ENCODE measurements at places on chromosomes 2 and 18.

DNA sequence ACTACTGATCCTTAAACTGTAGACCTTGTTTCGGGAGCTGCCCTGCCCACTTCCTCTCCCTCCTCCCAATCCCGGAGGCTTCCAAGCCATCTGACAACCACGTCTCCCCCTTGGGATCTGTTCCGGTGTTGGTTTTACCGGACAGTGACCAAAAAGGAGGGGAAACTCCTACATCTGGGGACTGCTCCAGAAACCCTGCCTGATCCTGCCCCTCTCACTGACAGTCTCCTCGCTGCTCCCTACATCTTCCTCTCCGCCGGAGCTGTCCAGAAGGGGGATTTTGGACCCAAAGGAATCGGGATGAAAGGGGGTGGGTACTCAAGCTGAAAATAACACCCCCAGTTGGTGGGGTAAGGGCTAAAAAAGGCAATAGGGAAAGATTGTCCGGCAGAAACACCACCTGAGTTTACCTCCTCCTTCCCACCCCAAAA lies 1.5 kb downstream of the INO80D start:
- peak; percentile 26 for DNase-seq

GRCh38 chr2:187214306-187214705 lies 233.7 kb downstream of the CALCRL start:
- DNase-seq = no peak

DNA sequence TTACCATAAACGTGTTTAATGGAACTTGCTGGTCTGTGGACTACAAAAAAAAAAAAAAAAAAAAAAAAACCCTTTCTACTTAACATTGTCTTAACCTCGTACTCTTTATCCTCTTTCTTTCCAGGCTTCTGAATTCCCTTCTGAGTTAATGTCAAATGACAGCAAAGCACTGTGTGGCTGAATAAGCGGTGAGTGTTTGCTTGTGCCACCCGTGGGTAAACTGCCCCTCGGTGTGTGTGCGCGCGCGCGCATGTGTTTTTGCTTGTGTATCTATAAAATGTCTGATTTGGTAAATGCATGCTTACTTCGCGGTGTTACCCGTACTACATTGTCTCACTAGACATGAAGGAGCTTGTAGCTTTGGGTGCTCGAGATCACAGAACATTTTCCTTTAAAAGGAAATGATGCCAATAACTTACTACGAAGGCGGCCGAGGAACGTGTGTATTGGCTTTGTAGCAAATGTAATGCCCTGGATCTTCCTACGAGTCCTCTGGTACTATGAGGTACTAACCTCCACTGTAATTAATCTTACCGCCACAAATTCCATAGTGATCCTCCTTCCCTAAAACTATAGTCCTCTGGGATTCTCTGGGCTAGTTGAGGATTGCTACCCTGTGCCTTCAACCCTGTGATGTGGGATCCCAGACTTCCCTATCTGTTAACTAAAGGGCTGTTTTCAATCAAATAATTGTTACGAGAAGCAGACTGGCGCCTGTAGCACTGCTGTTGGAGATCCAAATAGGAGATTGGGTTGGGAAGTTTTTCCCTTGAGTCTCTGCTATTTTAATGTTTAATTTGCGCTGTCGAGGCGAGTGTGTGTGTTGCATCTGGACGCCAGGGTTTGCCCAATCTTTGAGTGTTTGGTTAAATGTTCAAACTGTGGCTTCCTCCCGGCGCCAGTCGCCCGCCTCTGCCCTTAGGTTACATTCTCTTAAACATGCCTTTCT lies 1.1 kb downstream of the ID2 start:
- no peak for DNase-seq

DNA sequence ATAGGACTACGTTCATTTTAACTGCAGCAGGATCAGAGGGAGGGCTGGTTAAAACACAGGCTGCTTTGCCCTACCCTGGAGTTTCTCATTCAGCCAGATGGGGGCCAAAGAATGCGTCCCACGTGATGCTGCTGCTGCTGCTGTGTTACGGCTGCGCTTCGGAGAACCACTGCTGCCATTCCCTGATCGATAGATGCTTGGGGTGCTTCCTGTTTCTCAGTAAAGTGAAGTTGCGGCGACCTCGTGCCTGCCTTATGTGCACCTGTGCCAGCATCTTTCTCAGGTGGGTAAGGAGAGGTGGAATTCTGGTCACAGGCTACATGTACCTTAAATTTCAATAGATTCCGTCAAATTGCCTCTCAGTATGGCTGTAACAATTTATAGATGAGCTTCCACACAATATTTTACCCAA lies 24.7 kb upstream of the TOGARAM2 start:
- no peak for DNase-seq

GRCh38 chr2:160269365-160269764 lies 69.3 kb upstream of the ITGB6 start:
- no peak for DNase-seq

- DNase-seq = no peak
Observed at GRCh38 chr2:206989311-206989710, 50.0 kb downstream of the CPO start.

DNA sequence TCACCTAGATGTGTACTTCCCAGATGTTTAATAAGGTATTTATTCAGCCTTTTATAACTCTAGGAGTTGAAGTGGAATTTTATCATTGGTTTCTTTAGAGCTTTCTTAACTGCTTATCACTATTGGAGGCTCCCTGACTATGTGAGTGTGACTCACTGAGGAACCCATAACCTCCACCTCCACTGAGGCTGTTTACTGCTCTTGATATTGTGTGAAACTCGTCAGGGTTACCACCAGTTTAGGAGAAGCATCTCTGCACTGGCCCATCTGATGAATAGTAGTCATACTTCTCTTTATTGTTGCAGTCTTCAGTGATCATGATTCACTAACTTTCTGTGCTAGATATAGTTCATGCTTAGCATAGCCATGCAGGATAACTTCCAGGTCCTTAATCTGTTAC lies 79.6 kb upstream of the UBXN4 start:
- DNase-seq = no peak

GRCh38 chr2:138495384-138495783 lies 6.2 kb upstream of the SPOPL start:
- no peak for DNase-seq

- DNase-seq = no peak
Observed at GRCh38 chr2:47520302-47520630, 117.3 kb downstream of the MSH2 start.

- no peak for DNase-seq
Observed at GRCh38 chr2:173374634-173375033, 20.0 kb downstream of the CDCA7 start.

- no peak for DNase-seq
Observed at GRCh38 chr2:125638345-125638744, 1017.6 kb upstream of the GYPC start.

- DNase-seq = no peak
Observed at GRCh38 chr2:47141520-47141919, 13.6 kb downstream of the STPG4 start.

DNA sequence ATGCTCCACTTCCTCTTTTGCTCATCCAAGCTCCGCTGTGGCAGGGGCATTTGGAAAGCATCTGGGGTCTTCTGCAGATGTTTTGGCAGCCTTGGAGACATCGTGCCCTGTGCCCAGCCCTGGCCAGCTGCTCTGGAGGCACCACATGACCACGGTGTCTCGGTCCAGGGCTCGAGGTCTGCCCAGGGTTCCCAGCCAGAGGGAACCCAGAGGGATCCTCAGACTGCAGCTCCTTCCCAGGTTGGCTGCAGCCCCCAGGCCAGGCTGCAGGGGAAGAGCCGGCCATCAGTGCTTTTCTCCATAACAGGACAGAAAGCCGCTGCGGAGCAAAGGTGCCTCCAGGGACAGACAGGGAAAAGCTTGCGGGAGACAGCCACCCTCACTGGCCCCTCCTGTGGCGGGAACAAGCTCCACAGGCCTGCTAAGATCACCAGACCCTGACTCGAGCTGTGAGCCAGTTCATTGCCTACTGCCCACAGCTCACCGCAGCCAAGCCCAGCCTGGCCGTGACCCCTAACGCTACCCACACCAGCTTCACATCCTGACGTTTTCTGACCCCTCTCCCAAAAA lies 74.7 kb downstream of the SMAD7 start:
- no peak for DNase-seq

DNA sequence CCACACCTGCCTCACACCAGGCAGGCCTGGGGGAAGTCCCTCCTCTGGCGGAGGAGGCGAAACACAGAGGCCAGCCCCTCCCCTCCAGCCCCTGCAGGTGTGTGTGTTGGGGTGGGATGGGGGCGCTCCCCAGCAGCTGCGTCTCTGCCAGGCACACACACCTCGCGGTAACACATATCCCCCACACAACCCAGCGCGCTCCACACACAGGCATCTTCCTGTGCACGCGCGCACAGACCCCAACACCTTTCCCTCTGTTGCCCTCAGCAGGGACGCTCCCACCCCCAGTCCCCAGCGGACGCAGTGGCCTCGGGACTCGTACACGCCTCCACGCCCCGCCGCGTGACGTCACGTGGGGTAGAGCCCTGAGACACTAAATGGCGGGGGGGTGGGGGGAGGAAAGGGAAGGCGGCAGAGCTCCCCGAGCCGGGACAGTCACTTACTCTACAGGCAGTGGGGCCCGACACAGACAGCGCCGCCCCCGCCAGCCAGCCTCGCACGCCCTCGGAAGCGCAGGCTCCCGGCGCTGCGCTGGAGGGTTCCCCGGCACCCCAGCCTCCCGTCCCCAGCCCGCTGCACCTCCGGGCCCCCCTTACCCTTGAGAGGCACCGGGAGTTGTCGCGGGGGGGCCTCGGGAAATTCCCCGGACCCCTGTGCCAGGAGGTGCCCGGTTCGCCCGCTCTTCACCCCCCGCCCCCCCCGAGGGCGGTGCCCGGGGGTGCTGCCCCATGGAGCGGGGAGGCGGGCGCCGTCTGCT lies at the start of gene WNT10A:
WNT10A (plus strand) TSS at position 751 of the 757 bp plus-strand sequence. CDS start 144 bp downstream, outside the sequence.
- no peak for DNase-seq

GRCh38 chr2:240247868-240248720 lies 107.6 kb upstream of the OTOS start:
- no peak for DNase-seq

- no peak for DNase-seq
Observed at GRCh38 chr18:35689728-35690127, 108.2 kb downstream of the GALNT1 start.

DNA sequence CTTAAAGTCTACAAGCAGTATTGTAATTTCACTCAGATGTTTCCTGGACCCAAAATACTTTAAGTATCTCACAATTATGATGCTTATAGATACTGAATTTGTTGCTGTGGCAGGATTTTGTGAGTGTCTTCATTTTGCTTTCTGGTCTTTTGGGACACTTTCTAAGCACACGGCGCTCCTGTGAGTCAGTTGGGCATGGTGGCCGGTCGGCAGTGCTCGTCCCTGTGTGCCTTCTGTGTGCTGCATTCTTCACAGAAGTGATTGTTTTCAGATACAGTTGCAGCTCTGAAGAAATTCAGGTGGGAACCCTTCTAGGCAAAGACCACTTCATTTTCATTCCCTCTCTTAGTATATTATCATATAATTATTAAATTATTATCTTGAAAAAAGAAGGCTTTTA lies 273.3 kb downstream of the ZNF407 start:
- DNase-seq = no peak

- DNase-seq = no peak
Observed at GRCh38 chr2:100066246-100066645, 76.1 kb downstream of the AFF3 start.

- no peak for DNase-seq
Observed at GRCh38 chr2:208129744-208130711, at the start of gene CRYGC. TSS of gene CRYGC (minus strand) at chr2:208129828. CDS start at chr2:208129792, 36 bp downstream.

DNA sequence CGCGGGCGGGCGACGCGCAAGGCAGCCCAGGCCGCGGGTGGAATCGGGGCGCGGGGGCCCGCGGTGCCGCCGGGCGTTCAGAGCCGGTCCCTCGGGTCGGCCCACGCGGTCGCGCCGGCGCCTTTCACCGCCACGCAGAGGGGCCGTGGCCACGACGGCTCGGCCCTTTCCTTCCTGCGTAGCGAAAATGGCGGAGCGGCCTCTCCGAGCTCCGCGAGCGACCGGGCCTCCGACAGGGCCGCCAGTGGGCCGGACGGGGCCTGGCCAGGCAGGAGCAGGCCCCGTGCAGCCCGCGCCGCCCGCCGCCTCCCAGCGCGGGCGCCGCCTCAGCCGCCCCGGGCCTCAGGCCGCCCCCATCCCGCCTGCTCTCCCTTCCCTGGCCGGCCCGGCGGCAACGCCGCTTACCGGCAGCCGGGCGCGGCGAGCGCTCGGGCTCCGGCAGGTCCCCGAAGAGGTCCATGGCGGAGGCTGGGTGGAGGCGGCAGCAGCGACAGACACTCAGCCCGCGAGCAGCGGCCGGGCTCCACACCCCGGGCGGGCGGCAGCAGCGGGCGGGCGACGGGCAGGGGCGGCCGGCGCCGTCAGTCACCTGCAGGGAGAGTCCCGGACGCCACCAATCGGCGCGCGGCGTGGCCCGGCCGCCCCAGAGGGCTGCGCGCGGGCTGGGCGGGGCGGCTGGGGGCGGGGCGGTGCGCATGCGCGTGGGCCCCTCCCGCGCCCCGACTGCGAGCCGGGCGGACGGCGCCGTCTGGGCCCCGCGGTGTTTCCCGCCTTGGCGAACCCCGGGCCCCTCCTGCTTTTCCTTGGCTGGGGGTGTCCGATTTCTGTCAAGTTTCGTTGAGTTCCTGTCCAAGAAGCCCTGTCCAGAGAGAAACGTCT lies at the start of gene ILKAP:
ILKAP (minus strand) TSS at position 602 of the 879 bp plus-strand sequence; CDS start at position 460, 142 bp downstream.
- peak; percentile 48 for DNase-seq

GRCh38 chr2:85666435-85667316 lies 1.3 kb downstream of the SFTPB start:
- DNase-seq = no peak

- DNase-seq = no peak
Observed at GRCh38 chr2:186130748-186131641, 355.1 kb upstream of the ZC3H15 start.

GRCh38 chr2:224432003-224432579 lies 30.2 kb upstream of the FAM124B start:
- no peak for DNase-seq

GRCh38 chr18:7257426-7257740 lies 26.5 kb downstream of the LRRC30 start:
- no peak for DNase-seq

DNA sequence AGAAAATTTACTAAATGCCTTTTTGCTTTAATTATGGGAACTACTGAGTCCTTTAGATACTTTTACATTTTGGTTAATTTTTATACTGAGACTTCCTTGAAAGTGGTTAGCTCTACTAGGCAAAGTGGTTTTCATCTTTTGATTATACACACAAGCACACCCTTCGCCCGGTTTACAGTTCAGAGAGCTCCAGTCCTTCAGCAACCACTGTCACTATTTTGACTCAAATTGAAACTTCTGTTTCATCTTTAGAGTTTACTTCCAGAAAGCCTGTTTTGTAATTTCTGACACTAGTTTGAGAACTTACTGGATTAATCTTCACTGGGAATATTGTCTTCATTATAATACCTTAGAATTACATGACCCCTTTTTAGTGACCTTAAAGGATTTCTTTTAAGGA lies 140.3 kb upstream of the FOSL2 start:
- DNase-seq = no peak

- no peak for DNase-seq
Observed at GRCh38 chr2:127085317-127085681, 21.7 kb downstream of the BIN1 start.

DNA sequence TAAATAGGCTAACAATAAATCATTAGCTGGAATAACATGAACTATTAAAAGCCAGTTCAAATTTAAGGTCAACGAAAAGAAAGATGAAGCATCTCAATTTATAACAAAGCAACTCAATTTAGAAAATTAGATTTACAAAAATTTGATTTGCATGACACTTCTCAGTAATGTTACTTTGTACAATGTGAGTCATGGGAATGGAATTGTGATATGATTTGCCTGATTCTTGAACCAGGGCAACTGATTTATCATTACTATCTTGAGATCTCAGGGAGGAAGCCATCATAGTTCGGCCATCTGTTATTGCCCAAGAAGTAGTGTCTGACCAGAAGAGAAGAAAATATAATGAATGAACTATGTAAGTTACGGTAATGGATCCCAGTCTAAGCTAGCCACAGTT lies 193.1 kb downstream of the RIT2 start:
- no peak for DNase-seq

GRCh38 chr2:98160554-98160953 lies 73.6 kb downstream of the VWA3B start:
- DNase-seq = no peak
